ENCODE measurements at places on chromosomes 4 and X.

GRCh38 chrX:9222299-9222698 is 188.4 kb upstream of the FAM9B start:
- no peak for DNase-seq

GRCh38 chr4:22052076-22052475 is 103.5 kb upstream of the KCNIP4 start:
- no peak for DNase-seq

- no peak for DNase-seq
Measured at GRCh38 chr4:90845777-90846176, 718.6 kb downstream of the CCSER1 start.

GRCh38 chrX:133653358-133653757 is 238.1 kb upstream of the GPC4 start:
- DNase-seq, result no peak

GRCh38 chrX:139141370-139141769 is 389.2 kb upstream of the F9 start:
- DNase-seq, result no peak
